Right ventricle myocardium superior (tissue), 1 donor: ENCODE measurements at places on chromosomes 12 and 14. TPM values are rescaled to one million over a fixed set of nuclear protein-coding genes. Genes with fewer than 3 reads are reported as not detected.
A peak's percentile ranks its signal among the peaks of the same experiment; 100 is the strongest.

HELB gene
- 0.81 TPM for total RNA-seq

DNA sequence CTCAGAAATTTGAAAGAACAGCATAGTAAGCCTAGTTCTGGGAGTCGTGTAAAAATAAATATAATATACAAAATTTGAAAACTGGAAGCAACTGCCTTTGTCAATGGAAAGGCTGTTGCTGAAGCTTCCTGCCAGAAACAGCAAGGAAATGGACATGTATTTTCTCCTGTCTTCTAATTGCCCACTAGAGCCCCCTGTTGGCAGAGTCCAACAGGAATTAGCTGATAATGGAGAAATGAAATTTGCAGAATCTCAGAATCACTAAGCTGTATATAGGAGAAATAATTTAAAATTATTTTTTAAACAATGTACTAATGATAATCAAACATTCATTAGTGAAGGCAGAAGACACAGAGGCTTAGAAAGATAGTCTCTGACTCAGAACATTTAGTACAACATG lies 414.8 kb downstream of the SLC6A15 start:
- DNase-seq: no peak

GRCh38 chr12:132432721-132433577 lies 57.0 kb upstream of the FBRSL1 start:
- DNase-seq: peak; percentile 60

DNA sequence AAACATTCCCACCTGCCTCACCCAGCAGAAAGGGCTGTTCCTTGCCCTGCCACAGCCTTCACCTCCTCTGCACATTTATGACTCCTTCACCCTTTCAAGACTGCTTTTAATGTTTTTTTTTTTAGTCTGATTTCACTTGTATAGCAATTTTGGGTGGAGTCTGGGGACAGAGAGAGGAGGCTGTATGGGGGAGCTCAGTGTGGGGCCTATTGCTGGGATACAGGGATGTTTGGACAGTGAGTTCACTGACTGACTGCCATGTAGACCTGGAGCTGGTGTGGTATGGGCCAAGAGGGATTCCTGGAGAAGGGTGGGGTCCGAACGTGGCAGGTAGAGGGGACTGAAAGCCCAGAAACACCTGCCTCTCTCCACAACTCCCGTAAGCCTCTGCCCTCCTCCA lies 1.9 kb upstream of the KRT85 start:
- DNase-seq: no peak

- no peak for DNase-seq
Observed at GRCh38 chr12:113061061-113061694, 4.6 kb downstream of the DTX1 start.

- DNase-seq: no peak
Observed at GRCh38 chr12:102776041-102776440, 141.0 kb downstream of the PAH start.
